ENCODE measurements at places on chromosomes 13 and 19.

DNA sequence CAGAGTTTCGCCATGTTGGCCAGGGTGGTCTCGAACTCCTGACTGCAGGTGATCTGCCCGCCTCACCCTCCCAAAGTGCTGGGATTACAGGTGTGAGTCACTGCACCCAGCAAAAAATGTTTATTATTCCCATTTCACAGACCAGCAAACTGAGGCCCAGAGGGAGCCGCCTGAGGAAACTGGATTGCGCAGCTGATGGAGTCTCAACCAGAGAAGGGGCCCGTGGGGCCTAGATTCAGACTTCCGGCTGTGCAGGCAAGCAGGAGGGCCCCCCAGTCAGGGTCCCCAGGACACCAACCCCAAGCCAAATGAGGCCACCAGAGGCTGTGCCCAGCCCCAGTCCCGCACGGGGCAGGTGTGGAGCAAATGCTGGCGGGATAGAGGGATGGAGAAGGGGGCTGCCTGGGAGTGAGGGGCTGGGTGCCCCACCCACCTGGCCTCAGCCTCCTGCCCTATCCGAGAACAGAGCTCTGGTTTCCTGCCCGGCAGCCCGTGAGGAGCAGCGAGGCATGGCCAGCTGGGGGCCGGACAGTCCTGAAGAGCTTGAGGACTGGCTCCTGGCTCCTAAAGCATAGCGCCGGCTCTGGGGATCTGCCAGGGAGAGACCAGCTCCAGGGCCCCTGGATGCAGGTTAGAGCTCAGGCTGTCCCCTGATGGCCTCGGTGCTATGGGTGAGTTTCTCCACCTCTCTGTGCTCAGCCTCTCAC, 22.0 kb downstream of the MISP start:
- no peak for DNase-seq

GRCh38 chr19:9729162-9729561, 39.4 kb downstream of the ZNF846 start:
- DNase-seq, result no peak

GRCh38 chr13:50627111-50627510, 216.4 kb downstream of the DLEU7 start:
- DNase-seq, result no peak

- DNase-seq, result no peak
Measured at GRCh38 chr13:80666782-80667552, 326.0 kb upstream of the SPRY2 start.

- no peak for DNase-seq
Measured at GRCh38 chr19:35249848-35250711, 1.3 kb downstream of the LSR start.

- no peak for DNase-seq
Measured at GRCh38 chr13:99154064-99154463, 46.6 kb upstream of the UBAC2 start.

DNA sequence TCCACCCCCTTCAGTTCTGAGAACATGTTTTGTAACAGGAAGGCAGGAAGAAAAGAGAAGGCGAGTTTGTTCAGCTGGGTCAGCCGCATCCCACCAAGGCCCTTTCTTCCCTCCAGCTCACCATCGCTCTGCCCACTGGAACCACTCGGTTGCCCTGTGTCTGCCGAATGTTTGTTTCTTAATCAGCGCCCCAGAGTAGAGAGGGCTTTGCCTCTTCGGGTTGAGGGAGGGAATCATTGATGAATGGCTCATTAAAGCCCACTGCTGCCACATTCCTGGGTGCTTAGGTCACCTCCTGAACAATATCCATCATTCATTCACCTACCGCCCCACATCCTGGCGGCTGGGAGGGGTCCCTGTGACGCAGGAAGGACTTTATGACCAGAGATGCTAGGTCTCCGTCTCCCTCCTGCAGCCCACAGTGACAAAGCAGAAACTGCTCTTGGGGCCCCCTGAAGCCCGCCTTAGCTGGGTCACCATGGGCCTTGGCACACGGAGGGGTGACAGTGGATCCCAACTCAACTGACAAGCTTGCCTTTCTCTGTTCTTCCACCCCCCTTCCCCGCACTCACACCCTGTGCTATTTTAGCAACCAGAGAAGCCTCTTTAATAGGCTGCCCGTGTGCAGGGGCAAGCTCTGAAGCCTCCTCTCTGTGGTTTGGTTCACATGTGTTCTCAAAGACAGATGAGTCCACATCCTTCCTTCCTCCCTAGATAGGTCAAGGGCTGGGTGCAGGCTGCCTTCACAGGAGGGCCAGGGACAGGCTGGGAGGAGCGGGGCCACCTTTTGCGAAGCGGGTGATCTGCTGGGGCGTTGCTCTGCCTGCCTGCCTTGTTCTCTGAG, 46.2 kb downstream of the ACTN4 start:
- no peak for DNase-seq

DNA sequence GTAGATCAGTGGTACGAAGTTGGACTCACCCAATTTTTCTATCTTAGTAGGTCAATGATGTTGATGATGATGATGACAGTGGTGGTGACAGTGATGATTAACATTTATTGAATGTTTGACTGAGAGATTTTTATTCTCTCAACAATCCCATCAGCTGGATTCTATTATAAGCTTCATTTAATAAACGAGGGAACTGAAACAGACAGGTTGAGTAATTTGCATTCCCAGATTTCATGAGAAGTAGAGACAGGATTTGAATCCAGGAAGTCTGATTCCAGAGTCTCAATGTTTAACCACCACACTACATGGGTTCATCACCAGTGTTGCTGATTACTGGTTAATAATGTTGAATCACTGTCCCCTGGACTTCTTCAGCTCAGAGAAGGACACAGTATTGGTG, 168.9 kb downstream of the FLT1 start:
- DNase-seq, result no peak

- DNase-seq, result no peak
Measured at GRCh38 chr13:111939666-111940278, 127.2 kb upstream of the SOX1 start.

GRCh38 chr19:27971071-27971470, 1241.9 kb downstream of the UQCRFS1 start:
- DNase-seq, result no peak

DNA sequence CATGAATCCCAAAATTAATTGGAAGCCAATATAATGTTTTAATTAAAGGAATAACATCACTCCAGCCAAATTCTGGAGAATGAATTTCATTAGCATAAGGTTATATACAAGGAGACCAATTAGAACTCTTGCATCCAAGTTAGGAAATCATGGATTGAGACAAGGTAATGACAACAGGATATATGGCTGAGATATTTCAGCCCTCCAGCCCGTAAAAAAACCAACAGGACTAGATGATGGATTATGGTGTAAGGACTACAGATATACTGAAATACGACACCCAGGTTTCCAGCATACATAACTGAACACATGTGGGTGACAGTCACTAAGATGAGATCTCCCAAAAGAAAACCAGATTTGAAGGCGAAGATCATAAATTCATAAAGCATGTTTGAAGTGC, 56.5 kb downstream of the TSC22D1 start:
- no peak for DNase-seq

GRCh38 chr13:50393628-50394027, 378.4 kb downstream of the KCNRG start:
- DNase-seq, result no peak

DNA sequence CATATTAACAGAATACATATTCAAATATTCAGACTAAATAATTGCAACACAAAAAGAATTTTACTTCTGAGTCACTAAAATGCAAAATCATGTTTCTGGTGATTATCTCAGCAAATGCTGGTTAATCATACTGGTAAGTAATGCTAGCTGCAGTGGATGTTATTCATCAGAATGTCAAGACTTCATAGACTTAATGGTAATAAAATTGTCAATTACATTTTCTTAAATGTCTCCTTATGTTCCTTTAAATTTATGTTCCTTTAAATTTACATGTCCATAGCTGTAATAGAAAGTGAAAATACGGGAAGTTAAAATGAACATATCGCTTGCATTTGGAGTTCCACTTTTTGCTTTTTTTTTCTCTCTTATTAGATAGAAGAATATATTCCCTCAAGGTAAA, 853.0 kb downstream of the SLITRK6 start:
- DNase-seq, result no peak

DNA sequence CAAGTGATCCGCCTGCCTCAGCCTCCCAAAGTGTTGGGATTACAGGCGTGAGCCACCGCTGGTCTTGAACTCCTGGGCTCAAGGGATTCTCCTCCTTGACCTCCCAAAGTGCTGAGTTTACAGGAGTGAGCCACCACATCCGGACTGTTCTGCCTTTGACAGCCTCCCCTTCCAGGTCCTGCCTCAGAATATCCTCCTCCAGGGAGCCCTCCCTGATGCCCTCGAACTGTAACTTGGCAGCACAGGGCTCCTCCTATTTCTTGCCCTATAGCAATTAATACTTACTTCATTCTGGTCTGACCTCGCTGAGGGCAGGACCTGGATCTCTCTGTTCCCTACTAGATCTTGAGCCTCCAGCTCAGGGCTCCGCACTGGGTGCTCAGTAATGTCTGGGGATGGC, 5.9 kb downstream of the CPT1C start:
- no peak for DNase-seq

- DNase-seq, result no peak
Measured at GRCh38 chr19:16106121-16106520, 5.6 kb upstream of the RAB8A start.

DNA sequence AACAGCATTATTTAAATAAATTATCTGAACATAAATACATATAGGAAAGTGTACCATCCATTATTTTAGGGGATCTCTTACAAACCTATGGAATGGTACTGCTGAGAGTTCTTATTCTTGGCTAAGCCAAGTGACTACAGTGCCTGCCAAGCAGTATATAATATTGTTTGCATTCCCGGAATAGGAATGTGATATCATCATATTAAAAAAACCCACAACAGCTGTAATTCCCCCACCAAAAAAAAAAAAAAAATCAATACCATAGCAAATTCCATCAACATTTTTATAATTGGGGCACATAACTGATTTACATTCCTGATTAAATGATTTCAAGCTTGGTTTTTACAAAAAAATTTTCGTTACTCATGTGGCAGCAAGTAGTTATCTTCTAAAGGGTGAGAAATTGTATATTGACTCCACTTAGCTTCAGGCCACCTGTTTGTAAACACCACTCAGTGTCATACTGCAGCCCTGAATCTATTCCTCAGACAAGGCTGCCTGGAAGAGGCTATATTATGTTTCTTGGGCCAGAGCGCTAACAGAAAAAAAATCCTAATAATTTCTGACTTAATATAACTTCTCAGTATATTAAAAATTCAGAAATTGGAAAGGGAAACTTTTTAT, 278.1 kb downstream of the DNAJC15 start:
- DNase-seq, result no peak

DNA sequence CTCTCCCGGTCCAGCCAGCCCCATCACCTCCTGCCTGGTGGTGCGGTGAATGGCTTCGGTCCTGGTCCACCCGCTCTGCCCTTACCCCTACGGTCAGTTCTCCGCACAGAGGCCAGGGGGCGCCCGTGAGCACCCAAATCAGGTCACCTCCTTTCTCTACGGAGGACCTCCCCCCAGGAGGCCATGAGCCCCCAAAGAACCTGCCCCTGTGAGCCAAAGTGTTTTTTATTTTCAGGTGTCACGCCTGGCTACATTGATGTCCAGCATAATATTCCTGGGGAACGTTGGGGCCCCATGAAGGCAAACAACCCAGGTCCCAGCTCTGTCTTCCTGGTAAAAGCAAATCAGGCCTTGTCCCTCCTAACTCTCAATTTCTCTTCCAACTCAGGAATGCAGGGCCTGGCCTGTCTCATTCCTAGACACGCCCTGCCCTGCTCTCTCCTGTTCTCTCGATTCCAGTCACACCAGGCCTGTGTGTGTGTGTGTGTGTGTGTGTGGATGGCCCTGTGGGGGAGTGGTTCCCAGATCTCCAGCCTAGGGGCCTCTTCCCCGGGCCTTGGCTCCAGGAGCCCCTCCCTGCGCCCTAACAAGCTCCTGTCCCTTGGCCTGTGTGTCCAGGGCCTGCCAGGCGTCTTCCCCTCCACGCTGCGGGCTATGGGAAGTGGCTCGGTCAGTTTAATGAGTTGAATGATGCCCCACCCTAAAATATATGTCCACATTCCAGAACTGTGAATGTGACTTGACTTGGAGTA, 9.7 kb upstream of the GIPC1 start:
- peak; percentile 80 for DNase-seq

- DNase-seq, result no peak
Measured at GRCh38 chr19:40995355-40995754, 4.3 kb downstream of the CYP2B6 start.

DNA sequence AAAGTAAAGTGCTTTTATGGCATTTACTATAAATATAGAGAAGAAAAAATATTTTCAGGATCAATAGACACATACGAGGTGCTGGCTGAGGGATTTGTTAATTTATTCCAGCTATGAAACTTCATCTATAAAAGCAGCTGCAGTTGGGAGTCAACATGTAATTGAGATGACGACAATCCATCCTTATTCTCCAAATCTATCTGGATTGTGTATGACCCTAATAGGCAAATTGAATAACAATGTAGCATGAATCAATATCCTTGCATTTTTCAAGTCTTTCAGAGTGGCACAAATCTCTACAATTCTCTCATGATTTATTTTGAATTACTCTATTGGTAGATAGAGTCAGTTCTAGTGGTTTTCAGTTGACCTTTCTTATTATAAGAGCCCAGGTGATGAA, 1296.5 kb upstream of the SPRY2 start:
- no peak for DNase-seq

DNA sequence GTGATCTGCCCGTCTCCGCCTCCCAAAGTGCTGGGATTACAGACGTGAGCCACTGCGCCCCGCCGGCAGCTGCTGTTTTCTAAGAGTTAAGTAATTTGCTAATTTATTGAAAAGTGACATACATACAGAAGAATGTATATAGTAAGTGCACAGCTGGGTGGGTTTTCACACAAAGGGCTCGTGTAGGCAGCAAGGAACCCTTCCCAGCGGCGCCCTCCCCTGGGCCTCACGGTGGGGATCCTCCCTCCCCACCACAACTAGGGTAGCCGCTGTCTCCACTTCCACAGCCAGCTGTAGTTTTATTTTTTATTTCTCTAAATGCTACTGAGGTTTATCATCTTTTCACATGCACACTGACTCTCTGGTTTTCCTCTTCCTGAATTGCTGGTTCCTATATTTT, 64.9 kb downstream of the CRYL1 start:
- DNase-seq, result no peak

- no peak for DNase-seq
Measured at GRCh38 chr19:10773969-10774368, 56.1 kb downstream of the DNM2 start.

DNA sequence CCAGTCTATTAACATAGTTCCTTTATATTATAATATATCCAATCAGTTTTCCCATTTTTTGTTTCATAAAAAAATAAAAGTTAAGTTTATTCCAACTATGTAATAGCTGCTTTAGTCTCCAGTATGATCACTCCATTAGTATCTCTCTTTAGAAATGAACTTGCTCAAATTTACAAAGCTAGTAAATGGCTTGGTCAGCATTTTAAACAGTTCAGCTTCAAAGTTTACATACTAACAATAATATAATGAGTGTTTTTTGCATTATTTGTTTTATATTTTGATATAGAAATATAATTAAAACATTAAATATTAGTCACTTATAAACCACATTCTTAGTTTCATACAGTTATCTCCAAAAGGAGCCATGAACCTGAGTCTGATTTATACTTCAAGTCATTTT, 1073.8 kb downstream of the SLITRK5 start:
- no peak for DNase-seq

GRCh38 chr19:36265856-36266374, 51.0 kb downstream of the ZNF146 start:
- DNase-seq, result no peak
